Breast epithelium (tissue), 4 donors: ENCODE measurements at places on chromosomes 7 and 10. TPM values are rescaled to one million over a fixed set of nuclear protein-coding genes. Genes with fewer than 3 reads are reported as not detected.

Gene SCART1
- total RNA-seq, result 2.9 TPM

Gene TUBAL3
- total RNA-seq, result 1.6 TPM

Gene WEE2
- total RNA-seq, result not detected

Gene HERPUD2
- total RNA-seq, result 39.7 TPM

DNA sequence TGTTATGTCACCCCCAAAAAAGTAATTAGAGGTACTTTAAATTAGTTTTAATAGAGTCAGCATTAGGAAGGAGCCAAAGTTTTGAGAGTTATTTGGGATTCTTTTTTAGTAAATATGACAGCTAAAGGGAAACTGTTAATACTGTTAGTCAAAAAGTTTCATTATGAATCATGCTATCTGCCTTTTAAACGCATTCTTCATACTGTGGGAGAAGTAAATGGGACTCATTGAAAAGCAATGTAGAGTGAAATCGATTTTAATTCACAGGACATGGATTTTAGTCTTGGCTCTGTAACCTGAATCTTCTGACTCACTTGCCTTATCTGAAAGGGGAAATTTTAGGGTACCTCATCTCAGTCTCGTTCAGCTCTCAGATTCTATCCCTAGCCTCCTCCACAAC is 105.1 kb downstream of the AASS start:
- no peak overlapping the region for H3K4me3 ChIP-seq
- DNase-seq, result no peak
- no peaks in the 10 kb centered on the region for H3K36me3 ChIP-seq
- H3K27ac ChIP-seq, result no peak overlapping the region
- H3K27me3 ChIP-seq, result no peaks in the 10 kb centered on the region

- H3K4me3 ChIP-seq, result no peak overlapping the region
- H3K27me3 ChIP-seq, result peaks cover under 1% of the 10 kb centered on the region
- H3K4me1 ChIP-seq, result peaks cover 2% of the 10 kb centered on the region
- DNase-seq, result no peak
Measured at GRCh38 chr7:55249332-55249731, 115.8 kb upstream of the LANCL2 start.

DNA sequence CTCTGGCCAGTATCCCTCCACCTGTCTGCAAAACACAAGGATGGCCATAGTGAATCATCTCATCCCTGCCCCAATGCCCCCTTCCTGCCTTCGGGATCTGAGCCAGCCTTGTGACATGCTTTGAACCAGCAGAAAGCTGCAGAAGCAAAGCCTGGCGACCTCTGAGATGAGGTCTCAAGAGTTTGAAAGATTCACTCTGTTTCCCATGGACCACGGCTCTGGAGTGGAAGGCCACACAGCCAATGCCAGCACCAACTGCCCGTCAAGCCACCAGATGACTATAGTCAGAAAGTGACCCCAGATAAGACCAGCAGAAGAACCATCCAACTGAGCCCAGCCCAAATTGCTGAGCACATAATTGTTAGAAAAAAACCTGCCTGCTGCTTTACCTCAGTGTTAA is 193.9 kb upstream of the PPP2R2D start:
- H3K4me1 ChIP-seq, result no peaks in the 10 kb centered on the region
- H3K36me3 ChIP-seq, result no peaks in the 10 kb centered on the region
- no peak for DNase-seq

GRCh38 chr7:157558875-157559595 is 222.2 kb downstream of the DNAJB6 start:
- no peak for DNase-seq
- no peaks in the 10 kb centered on the region for H3K27me3 ChIP-seq
- H3K36me3 ChIP-seq, result no peaks in the 10 kb centered on the region
- no peak overlapping the region for H3K4me3 ChIP-seq

GRCh38 chr7:155426543-155427410 is 31.2 kb upstream of the EN2 start:
- DNase-seq, result no peak
- no peaks in the 10 kb centered on the region for H3K4me1 ChIP-seq
- peaks cover 76% of the 10 kb centered on the region for H3K27me3 ChIP-seq
- no peak overlapping the region for H3K27ac ChIP-seq
- H3K36me3 ChIP-seq, result no peaks in the 10 kb centered on the region

DNA sequence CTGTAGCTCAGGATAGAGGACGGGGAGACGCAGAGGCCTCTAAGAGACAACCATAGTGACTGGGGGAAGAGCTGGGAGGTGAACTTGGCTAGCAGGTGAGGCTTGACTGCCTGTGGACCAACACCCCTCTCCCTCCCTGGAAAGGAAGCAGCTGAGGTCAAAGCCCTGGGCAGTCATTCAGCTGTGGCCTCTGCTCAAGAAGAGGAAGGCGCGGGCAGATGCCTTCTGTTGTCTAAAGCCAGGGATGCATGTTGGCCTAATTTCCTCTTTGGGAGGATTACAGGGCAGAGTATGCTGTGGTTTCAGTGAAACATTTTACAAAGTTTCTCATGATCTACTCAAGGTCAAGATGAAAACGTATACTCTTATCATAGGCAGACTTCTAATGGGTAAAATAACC is 327.1 kb downstream of the PRPF18 start:
- H3K4me3 ChIP-seq, result no peak overlapping the region
- H3K27me3 ChIP-seq, result no peaks in the 10 kb centered on the region
- DNase-seq, result no peak
- no peak overlapping the region for H3K27ac ChIP-seq
- no peaks in the 10 kb centered on the region for H3K36me3 ChIP-seq
- H3K4me1 ChIP-seq, result no peaks in the 10 kb centered on the region

GRCh38 chr7:46191776-46192175 is 270.7 kb upstream of the IGFBP3 start:
- H3K27ac ChIP-seq, result no peak overlapping the region
- H3K4me3 ChIP-seq, result no peak overlapping the region
- H3K27me3 ChIP-seq, result no peaks in the 10 kb centered on the region
- H3K36me3 ChIP-seq, result no peaks in the 10 kb centered on the region
- DNase-seq, result no peak

DNA sequence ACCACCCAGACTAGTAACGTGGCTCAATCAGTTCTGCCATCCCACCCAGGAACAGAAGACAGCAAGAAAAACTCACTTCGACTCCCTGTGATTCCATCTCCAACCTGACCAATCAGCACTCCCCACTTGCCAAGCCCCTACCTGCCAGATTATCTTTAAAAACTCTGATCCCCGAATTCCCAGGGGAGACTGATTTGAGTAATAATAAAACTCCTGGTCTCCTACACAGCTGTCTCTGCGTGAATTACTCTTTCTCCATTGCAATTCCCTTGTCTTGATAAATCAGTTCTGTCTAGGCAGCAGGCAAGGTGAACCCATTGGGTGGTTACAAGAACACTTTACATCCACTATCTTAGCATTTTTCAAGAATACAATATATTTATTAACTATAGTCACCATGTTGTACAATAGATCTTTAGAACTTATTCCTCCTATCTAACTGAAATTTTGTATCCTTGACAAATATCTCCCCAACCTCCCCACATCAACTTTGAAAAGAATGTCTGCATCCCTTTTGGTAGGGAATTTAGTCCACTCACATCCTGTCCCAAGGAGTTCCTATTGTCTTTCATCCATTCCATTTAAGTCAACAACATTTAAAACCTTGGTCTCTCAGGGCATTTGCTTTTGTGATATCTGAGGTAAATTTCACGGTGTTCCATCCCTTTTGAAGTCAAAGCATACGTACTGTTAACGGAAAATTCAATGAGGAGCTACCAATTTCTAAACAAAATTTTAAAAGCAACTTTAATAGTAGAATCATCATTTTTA is 163.7 kb downstream of the MACC1 start:
- no peaks in the 10 kb centered on the region for H3K36me3 ChIP-seq

- no peaks in the 10 kb centered on the region for H3K4me1 ChIP-seq
- H3K27me3 ChIP-seq, result peaks cover 5% of the 10 kb centered on the region
- no peak overlapping the region for H3K4me3 ChIP-seq
Measured at GRCh38 chr10:6086375-6087233, 2.2 kb upstream of the RBM17 start.
